ENCODE measurements at places on chromosomes 2 and 18. TPM values are rescaled to one million over a fixed set of nuclear protein-coding genes. Genes with fewer than 3 reads are reported as not detected.
A peak's percentile ranks its signal among the peaks of the same experiment; 100 is the strongest.

- no peak overlapping the region for H3K4me3 ChIP-seq
- DNase-seq = no peak
- no peaks in the 10 kb centered on the region for H3K36me3 ChIP-seq
- H3K27ac ChIP-seq = no peak overlapping the region
- no peaks in the 10 kb centered on the region for H3K4me1 ChIP-seq
Measured at GRCh38 chr2:51208521-51208920, 176.6 kb upstream of the NRXN1 start.

GRCh38 chr2:26246818-26247217 is 2.1 kb downstream of the HADHB start:
- no peak overlapping the region for H3K27ac ChIP-seq
- no peak overlapping the region for H3K4me3 ChIP-seq
- no peak for DNase-seq
- H3K27me3 ChIP-seq = no peaks in the 10 kb centered on the region

DNA sequence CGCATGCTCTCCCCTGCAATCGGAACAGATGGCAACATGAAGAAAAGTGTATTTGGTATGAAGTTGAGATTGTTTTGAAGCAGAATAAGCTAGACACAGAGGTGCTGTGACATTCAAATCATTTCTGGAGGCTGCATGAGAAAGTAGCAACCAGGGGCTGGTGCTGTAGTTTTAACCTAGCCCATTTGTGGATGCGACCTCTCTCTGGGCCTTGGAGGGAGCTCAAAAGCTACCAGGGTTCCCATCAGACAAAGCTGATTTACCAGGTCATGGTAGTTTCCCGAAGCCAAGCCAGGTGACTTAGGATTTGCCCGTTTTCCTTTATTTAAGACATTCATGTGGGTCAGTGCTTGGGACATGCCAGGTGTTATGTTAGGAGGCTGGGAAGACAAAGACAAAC is 77.5 kb downstream of the CIB4 start:
- no peaks in the 10 kb centered on the region for H3K27me3 ChIP-seq
- H3K36me3 ChIP-seq = no peaks in the 10 kb centered on the region
- peaks cover 4% of the 10 kb centered on the region for H3K4me1 ChIP-seq
- H3K27ac ChIP-seq = no peak overlapping the region
- no peak overlapping the region for H3K4me3 ChIP-seq

DNA sequence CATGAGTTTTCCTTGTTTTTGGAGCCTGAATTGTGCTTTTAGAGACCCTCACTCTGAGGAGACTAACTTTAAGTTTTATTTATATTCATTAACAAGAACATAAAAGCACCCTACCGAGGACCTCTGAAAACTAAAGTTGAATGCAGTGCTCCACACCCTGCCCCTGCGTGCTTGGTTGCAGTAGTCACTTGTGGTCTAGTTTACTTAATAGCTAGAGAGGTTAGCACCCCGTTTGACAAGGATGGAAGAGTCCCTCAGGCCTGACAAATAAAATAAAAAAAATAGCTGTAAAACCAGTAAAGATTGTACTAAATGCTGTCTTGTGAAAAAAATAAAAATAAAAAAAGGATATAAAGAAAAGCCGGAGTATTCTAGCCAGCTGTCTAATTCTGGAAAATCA is 395.2 kb downstream of the MTX2 start:
- no peaks in the 10 kb centered on the region for H3K27me3 ChIP-seq
- DNase-seq = no peak
- no peak overlapping the region for H3K27ac ChIP-seq
- H3K4me3 ChIP-seq = no peak overlapping the region
- no peaks in the 10 kb centered on the region for H3K36me3 ChIP-seq
- H3K4me1 ChIP-seq = no peaks in the 10 kb centered on the region

DNA sequence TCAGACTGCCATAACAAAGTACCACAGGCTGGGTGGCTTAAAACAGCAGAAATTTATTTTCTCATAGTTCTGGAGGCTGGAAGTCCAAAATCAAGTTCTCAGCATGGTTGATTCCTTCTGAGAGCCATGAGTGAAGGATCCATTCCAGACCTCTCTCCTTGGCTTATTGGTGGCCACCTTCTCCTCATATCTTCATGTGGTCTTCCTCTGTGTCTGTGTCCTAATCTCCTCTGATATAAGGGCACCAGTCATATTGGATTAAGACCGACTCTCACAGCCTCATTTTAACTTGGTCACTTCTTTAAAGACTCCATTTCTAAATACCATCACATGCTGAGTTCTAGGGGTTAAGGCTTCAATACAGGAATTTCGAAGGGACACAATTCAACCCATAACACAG is 65.1 kb downstream of the CFAP221 start:
- no peak overlapping the region for H3K27ac ChIP-seq
- H3K36me3 ChIP-seq = no peaks in the 10 kb centered on the region
- H3K4me3 ChIP-seq = no peak overlapping the region
- no peak for DNase-seq
- H3K4me1 ChIP-seq = no peaks in the 10 kb centered on the region

The DGKD gene
- 105 TPM for total RNA-seq

The SKA1 gene
- total RNA-seq = 2.5 TPM

GRCh38 chr2:20216130-20217025 is 8.6 kb downstream of the SDC1 start:
- H3K27me3 ChIP-seq = no peaks in the 10 kb centered on the region
- H3K27ac ChIP-seq = peak overlapping the region; percentile 63
- no peak for DNase-seq
- peaks cover 44% of the 10 kb centered on the region for H3K4me1 ChIP-seq
- no peaks in the 10 kb centered on the region for H3K36me3 ChIP-seq
- no peak overlapping the region for H3K4me3 ChIP-seq

GRCh38 chr2:204842661-204843485 is 297.6 kb downstream of the PARD3B start:
- H3K27ac ChIP-seq = no peak overlapping the region
- H3K4me3 ChIP-seq = no peak overlapping the region
- no peaks in the 10 kb centered on the region for H3K27me3 ChIP-seq
- DNase-seq = no peak
- no peaks in the 10 kb centered on the region for H3K4me1 ChIP-seq

The ACADL gene
- total RNA-seq = 41.1 TPM

- H3K4me1 ChIP-seq = no peaks in the 10 kb centered on the region
- peaks cover 21% of the 10 kb centered on the region for H3K36me3 ChIP-seq
- no peak overlapping the region for H3K27ac ChIP-seq
- no peak overlapping the region for H3K4me3 ChIP-seq
Measured at GRCh38 chr2:182933629-182934028, 67.2 kb upstream of the FRZB start.

DNA sequence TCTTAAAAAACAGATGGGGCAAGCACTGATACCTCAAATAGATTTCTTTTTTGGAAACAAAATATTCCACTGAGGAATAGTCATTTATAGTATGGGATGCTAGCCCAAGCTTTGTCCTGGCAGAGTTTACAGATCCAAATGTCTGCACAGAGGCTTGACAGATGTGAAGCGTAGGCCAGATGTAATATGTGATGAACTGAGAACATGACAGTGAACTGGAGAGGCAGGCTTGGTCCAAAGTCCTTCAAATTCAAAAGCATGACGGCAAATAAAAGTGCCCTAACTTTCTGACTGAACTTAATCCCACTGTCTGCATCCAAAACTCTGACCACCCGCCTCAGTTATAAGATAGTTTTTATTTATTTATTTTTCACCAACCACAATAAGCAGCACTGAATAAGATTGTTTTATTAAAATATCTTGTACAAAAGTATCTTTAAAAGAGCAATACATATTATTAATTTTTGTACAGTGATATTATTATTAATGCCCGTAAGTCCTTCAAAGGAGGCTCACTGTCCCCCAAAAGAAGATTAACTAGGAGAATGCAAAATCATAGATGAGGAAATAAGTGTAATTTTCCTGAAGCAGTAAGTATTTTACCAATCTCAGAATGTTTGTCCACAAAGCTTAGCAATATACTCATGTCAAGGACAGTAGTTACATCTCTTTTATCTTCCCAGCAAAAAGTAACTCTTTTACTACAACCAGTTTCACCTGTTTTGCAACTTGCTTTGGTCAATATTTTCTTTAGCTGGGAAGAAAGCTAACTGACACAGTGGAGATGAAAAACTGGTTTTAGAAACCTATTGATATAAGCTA is 10.7 kb upstream of the SPOPL start:
- H3K4me3 ChIP-seq = no peak overlapping the region
- no peaks in the 10 kb centered on the region for H3K4me1 ChIP-seq
- no peak overlapping the region for H3K27ac ChIP-seq
- H3K36me3 ChIP-seq = no peaks in the 10 kb centered on the region

GRCh38 chr2:219038600-219038999 is 2.7 kb downstream of the CFAP65 start:
- no peaks in the 10 kb centered on the region for H3K36me3 ChIP-seq
- DNase-seq = no peak
- no peaks in the 10 kb centered on the region for H3K4me1 ChIP-seq
- no peak overlapping the region for H3K4me3 ChIP-seq
- no peak overlapping the region for H3K27ac ChIP-seq
- no peaks in the 10 kb centered on the region for H3K27me3 ChIP-seq

GRCh38 chr2:11344956-11345677 is 681 bp upstream of the ROCK2 start:
- peak overlapping the region; percentile 99 for H3K27ac ChIP-seq
- DNase-seq = peak; percentile 47

GRCh38 chr2:239806758-239807434 is 218.2 kb downstream of the NDUFA10 start:
- H3K27me3 ChIP-seq = no peaks in the 10 kb centered on the region
- no peak overlapping the region for H3K27ac ChIP-seq
- H3K4me1 ChIP-seq = no peaks in the 10 kb centered on the region
- no peaks in the 10 kb centered on the region for H3K36me3 ChIP-seq
- DNase-seq = no peak

The DSEL gene
- 8.9 TPM for total RNA-seq

- no peaks in the 10 kb centered on the region for H3K36me3 ChIP-seq
- no peak for DNase-seq
- no peak overlapping the region for H3K4me3 ChIP-seq
- no peaks in the 10 kb centered on the region for H3K27me3 ChIP-seq
- no peaks in the 10 kb centered on the region for H3K4me1 ChIP-seq
- H3K27ac ChIP-seq = no peak overlapping the region
Measured at GRCh38 chr2:223431479-223431878, 170.7 kb downstream of the SCG2 start.

- no peaks in the 10 kb centered on the region for H3K36me3 ChIP-seq
- peak; percentile 13 for DNase-seq
- H3K4me3 ChIP-seq = no peak overlapping the region
- peaks cover 4% of the 10 kb centered on the region for H3K4me1 ChIP-seq
- H3K27me3 ChIP-seq = no peaks in the 10 kb centered on the region
Measured at GRCh38 chr2:8094526-8094925, 587.3 kb upstream of the ID2 start.

Data from upper lobe of left lung (tissue), 6 donors.